NCI-H2171 (cell line): ENCODE measurements at places on chromosomes 2 and 18.
A peak's percentile ranks its signal among the peaks of the same experiment; 100 is the strongest.

GRCh38 chr2:207463433-207463832, 66.3 kb upstream of the CREB1 start:
- DNase-seq, result no peak

GRCh38 chr2:154568413-154568812, 130.1 kb upstream of the KCNJ3 start:
- DNase-seq, result no peak

DNA sequence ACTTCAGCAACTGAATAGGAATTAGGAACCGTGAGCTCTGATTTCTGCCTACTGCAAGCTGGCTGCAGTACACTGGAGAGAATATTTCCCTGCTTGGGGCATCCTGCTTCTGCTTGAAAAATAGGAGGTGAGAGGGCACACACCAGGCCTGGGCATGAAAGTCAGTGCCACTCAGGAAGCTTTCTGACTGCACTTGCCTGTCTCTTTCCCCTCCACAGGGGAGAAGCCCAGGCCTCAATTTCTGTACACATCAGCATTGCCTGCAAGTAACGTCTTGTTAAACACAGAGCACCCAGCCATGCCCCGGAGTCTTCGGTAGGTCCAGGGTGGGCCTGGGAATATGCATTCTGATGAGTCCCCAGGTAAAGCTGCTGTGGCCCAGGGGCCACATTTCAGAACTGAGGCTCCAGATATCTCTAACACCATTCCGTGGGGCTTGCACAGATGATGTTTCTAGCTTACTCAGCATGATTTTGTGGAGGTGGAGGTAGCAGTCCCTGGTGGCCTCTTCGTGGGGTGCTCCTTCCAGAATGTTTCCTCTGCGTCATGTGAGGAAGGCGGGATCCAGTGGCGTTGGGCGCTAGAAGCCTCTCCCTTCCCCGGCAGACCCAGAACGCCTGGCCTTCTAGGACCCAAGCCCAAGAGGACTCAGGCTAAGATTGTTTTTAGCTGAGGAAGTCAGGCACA, 114.1 kb downstream of the ZBTB7C start:
- no peak for DNase-seq

- DNase-seq, result no peak
These were observed 137.0 kb downstream of the UBE2E3 start for GRCh38 chr2:181117206-181117925.

DNA sequence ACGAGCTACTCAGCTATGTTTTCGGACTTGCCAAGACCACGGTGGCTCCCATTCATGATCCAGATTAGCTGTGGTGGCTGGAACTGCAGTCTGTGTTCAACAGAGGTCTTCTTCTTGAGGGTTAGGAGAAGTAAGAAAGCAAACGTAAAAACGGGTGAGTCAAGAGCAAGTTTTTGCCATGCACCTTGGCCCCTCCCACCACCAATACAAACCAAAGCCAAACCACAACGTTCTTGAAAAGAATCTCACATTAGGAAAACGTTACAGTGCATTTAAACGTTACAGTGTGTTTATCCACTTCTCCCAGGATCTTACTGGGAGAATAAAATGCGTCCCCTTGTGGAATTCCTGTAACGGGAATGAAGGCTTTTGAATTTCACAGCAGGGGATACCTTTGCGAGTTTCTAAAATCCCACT, 725 bp downstream of the FBXO48 start:
- no peak for DNase-seq

DNA sequence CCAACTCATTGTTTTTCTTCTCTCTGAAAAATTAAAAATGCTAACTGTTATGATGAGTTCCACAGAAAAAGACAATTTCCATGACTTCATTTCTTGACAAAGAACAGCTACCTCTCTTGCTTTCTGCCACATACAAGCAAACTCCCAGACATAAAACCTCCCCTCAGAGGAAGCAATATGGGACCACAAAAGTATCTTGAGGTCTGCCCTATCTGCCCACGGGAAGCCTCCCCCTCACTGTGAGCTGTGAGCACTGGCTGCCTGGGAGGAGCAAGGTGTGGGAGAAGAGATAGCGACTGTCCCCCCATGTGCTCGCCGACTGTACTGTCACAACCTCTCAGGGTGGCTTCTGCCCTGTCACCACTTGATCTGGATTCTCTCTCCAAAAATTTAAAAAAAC, 69.7 kb upstream of the NRP2 start:
- DNase-seq, result no peak

DNA sequence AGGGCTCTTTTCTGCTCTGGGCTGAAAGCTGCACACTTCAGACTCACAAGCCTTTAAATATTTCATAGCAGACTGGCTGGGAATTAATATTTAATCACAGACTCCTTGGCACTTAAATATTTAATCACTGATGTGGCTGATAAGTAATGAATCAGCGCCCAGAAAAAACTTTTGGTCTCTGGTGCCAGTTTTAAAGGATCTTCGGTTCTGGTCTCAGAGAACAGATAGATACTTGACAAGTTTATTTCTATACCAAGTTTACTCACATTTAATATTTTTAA, 201.2 kb downstream of the MYCN start:
- no peak for DNase-seq

DNA sequence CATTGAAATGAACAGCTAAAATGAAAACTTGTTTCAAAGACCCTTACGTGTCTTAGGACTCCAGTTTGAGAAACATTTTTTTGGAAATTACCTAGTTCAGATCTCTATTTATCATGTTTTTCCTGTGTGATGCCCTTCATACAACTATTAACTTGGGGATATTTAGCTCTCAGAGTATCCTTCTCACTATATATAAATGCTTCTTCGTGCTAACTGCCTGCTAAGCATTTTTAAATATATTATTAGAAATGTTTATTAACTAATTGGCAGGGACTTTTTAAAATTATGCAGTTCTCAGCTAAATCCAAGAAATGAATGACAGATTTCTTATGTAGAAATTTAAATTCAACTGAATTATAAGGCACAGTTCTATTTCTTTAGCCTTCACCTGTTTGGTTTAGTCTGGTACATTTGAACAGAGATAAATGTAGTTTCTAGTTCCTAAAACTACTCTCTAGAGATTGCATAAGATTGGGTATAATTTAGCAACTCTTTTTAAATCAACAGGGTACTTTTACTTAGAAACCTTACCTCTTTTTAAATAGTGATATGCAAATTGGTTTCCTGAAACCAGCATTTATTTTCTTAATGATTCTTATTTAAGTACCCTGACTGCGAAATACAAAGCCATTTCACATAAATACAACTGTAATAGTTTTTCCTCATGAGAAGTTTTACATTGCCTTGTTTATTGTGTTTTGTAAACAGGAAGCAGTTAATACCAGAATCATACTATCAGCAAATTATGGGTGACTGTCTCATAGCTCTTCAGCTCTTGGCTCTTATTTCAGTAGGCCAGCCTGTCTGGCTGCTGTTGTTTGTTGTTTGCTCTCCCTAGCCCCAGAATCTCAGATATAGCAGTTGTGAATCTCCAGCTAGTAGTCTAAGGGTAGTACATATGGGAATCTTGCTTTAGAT, 140.7 kb downstream of the PTRHD1 start:
- no peak for DNase-seq

DNA sequence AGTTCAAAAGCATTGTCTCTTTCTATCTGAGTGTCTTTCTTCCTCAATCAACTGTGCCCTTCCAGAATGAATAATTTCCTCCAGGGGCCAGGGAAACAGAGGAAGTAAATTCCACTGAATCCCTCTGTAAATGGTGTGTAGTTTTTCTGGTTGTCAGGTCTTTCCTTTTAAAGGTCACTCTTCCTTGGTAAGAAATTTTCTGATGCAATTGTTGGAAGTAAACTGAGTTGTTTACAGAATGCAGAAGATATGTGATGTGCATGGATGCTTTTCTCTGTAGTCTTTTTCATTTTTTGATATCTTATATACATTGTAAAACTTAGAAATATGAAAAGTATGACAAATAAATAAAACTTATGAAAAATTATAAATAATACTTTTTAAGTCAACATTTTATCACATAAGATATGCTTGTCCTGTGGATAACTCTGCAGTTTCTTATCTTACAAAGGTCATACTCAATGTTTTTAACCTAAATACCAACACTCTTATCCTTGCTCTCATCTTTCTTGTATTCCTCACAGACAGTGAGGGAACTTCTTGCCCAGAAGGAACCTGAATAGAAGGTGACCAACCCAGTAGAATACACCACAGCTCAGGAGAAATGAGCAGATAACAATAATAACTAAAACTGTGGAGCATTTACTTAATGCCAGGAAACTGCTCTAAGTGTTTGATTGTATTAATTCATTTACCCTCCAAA, 234.5 kb downstream of the METTL4 start:
- no peak for DNase-seq

DNA sequence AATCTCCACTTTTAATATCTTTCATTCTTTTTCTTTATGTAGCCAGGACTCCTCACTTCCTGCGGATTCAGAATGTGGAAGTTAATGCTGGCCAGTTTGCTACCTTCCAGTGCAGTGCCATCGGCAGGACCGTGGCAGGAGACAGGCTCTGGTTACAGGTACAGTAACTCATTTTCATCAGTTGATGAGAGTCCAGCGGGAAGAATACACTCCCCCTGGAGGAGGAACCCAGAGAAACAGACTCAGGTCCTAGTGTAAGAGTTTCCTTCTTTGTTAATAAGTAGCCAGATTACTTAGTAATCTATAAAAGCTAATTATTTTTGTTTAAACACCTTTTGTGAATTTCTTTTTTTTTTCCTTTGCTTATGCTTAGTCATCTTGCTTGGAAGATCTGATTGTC, 359.4 kb downstream of the PTPRM start:
- no peak for DNase-seq

DNA sequence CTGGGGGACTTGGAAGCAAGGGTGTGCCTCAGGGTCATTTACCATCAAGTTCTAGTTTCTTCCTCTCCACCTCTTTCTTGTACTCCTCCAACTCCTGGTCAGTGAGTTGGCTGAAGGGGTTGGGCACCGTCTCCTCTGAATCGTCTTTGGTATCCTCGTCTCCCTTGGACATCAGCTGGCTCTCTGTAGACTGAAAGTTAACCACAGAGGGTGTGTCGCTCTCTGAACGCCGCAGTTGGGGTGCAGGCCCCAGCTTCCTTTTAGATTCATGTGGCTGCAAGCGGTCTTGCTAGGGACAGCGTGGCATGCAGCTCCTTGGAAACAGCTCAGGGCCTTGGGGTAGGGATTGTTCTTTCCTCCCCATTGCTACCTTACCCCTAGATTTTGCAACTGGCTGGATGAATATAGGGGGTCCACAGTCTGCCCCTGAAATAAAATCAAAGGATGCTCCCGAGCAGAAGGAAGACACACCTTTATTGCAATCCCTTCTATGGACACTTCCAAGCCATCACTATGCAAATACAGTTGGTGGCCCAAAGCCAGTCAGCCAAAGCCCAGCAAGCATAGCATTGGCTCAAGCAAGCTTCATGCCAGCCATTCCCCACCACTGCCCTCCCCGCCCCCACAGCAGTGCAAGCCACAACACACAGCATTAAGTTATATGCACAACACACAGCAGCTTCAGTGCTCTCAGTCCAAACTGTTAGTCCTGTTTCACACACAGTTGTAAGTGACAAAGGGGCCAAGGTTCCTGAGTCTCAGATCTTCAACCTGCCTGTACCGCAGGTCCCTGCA, 93.2 kb downstream of the ADD2 start:
- DNase-seq, result no peak

DNA sequence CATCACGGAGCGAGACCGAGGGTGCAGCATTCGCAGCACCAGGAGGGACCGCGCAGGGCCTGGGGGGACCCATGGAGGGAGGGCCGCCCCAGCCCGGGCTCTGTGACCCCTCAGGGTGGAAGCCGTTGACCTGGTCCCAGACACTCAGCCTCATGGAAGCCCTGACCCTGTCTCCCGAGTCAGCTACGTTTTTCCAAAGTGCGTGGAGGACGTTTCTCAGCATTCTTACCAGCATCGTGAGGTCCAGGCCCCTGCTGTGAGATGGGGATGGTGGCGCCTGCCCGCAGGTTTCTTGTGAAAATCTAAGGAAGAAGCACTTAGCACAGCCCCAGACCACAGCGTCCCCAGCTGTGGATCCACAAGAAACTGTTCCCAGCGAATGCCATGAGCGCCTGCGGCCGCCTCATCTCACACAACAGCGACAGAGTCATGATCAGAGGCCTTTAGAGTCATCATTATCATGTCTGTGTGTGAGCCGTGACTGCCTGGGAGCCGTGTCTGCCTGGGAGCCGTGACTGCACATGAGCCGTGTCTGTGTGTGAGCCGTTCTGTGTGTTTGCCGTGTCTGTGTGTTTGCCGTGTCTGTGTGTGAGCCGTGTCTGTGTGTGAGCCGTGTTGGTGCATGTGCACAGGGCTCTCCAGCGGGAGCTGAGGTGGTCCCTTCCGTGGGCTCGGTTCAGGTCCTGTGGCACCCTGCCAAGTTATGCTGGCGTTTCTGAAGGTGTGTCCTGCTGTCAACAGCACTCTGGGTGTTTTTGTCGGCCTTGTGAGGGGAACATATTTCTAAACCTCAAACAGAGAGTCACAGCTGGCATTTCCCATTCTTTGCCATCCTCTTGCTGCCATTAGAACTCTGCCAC, 49.2 kb upstream of the KCNG2 start:
- DNase-seq, result no peak

GRCh38 chr2:152613235-152613634, 104.0 kb downstream of the PRPF40A start:
- DNase-seq, result no peak

DNA sequence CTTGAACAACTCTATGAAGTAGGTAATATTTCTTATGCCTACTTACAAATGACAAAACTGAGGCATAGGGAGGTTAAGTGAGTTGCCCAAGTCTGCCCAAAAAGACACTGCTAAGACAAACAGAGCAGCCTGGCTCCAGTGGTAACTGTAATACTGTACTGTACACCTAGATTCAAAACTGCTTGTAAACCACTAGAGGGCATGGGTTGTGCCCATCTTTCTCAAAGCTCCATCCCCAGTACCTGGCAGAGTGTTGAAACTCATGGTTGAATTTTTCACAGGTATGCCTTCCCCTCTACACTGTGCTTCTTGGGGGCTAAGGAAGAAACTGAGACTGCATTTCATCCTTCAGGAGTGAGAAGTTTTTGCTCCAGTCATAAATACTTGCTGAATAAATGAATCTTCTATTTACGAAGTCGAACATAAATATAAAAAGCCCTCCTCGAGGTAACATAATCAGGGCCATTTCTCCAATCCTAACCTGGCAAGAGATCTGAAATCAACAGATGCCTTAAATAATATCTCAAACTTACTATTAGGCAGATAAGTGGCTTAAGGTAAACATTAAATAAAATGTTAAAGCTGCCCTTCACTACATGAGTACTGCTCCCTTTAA, 2.0 kb downstream of the PPP4R1 start:
- DNase-seq, result peak; percentile 45

GRCh38 chr2:101744832-101745231, 47.3 kb downstream of the MAP4K4 start:
- no peak for DNase-seq
